ENCODE measurements at places on chromosomes 3 and 15. TPM values are rescaled to one million over a fixed set of nuclear protein-coding genes. Genes with fewer than 3 reads are reported as not detected.

DNA sequence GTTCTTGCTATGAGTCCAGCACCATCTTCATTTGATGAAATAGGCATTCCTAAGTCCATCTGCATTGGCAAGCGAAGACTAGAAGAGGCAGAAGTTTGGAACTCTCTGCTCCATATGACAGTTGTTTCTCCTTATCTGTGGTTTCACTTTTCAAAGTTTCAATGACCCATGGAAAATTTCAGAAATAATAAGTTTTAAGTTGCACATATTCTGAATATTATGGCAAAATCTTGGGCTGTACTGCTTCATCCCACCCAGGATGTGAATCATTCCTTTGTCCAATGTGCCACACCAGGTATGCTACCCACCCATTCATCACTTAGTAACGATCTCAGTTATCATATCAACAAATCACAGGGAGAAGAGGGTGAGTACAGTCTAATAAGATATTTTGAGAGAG lies 647.9 kb downstream of the GRM7 start:
- DNase-seq, result no peak

- no peak for DNase-seq
These were observed 10.8 kb downstream of the THRB start for GRCh38 chr3:24483873-24484272.

DNA sequence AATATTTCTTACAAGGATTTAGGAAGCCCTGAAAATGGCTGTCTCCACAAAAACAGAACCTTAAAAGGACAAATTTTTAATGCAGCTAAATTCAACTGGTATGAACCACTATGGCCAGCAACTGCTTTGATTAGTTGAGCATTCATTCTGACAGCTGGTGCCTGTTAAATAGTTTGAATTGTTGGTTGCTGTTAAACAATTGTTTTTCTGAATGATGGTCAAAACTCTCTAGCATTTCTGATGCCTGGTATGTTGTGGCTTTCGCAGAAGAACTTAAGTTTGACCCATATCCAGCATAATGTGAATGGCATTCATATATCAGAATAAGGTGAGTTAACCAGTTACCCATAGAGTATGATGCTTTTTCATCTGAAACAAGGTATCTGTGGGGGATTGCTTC lies 138.4 kb downstream of the MEIS2 start:
- no peak for DNase-seq

DNA sequence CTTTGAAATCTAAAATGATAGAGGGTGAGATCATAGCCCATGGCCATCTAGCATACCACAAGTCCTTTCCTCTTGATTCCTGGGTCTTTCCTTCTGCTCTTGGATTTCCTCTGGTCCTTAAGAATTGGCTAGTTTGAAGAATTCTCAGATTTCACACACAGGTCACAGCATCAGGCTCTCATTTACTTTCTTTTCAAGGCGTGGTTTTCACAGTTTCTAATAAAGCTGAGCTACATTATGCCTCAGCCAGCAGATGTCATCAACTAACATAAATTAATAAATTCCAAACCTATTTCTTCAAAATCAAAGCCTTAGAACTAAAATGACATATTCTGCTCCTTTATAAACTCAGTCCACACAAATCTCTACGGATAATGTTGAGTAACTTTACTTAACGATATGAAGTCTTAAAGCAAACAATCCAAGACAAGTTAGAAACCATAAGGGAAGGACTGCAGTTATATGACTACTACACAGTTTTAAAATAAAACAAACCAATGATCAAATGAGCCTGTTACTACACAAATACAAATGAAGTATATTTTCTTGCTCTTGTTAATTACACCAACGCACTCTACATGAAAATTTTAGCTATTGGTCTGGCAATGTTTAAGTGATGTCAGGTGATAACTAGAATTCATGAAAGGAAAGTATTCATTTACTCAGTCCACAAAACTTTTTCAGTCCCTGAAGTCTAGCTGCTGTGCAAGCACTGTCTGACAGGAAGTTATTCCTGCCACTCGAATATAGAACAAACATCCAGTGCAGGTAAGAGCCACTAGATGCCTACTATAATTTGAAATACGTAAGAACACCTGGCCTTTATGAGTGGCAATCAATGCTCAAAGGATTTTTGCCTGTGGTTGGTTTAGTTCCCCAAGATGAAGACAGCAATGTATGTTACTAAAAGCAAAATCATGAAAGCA lies 9.2 kb downstream of the CCDC14 start:
- DNase-seq, result no peak

The IL12A gene
- 0.88 TPM for total RNA-seq

The ZNF501 gene
- total RNA-seq, result 2.6 TPM
